ENCODE measurements at places on chromosomes 5 and 9.

DNA sequence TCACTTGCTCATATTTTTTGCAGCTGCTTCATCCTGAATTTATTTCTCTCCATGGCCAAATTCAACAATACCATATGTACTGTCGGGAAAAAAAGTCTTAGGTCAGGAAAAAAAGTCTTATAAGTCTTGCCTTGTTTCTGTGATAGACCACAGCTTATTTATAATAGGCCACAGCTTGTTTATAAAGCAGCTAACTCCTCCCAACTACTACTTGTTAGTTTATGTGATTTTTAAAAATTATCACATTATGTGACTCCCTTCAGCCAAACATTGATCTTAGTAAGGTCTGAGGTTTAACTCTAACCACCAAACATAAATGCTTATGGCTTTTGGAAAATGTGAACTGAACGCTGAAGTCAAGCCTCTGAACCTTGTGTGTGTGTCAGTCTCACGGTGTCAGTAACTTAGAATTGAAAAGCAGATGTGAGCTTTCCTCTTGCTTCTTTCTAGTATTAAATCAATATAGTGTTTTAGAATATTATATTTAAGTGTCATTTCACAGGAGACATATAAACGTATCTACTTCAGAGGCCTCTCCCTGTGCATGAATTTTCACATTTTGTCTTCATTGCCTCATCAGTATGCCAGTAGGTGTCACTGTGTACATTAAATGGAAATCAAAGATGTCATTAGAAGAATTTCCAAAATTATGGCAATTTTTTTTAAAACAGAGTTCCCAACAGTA is 51.3 kb downstream of the SNX24 start:
- DNase-seq: no peak

GRCh38 chr9:38486837-38487236 is 62.6 kb upstream of the IGFBPL1 start:
- no peak for DNase-seq

DNA sequence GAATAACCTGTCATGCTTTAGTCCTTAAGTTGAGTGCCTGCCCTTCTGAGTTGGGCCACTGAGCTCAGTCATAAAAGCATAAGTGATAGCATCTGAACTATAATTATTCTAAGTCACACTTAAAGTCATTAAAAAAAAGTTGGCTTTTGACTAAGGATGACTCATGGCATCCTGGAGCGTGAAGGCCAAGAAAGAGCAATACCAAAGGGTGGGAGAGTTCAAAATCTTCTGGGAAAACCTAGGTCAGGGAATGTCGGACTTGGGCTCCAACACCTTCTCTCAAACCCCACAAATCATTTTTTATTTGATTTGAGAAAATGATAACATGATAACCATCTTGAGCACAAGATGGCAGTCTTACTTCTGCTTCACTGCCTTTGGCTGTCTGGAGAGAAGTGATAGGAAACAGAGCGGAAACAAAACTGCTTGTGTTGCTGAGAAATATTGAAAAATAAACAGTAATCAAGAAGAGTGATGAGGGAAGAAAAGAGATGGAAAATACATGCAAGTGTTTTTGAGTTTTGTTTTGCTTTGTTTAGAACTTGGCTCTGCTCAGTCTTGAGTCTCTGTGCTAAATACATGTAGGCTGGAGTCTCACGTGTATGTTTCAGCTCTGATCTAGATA is 16.9 kb upstream of the NTRK2 start:
- no peak for DNase-seq

DNA sequence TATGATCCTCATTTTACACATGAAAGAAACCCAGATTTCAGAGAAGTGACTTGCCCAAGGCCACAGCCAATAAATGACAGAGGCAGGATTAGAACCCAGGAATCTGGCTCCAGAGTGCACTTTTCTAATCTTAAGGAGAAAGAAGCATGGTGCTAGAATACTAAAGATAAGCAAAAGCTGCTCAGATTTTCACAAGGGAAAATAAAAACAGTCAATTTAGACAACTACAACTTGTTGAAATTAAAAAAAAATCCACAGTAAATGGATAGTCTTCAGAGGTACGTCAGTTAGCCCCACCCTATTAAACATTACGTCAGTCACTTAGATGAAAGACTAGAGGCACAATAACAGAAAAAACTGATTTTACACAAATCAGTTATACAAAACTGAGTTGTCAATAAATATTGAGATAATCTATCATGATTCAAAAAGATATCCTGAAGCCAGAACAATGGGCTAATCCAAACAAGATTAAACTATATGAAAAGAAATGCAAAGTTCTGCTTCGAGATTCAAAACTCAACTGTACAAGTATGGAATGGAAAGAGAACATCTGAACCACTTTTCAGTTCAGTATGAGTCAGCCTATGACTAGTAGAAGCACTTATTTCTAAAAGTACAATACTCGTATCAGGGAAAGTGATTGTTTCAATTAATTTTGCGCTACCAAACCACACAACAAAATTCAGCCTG is 9.3 kb downstream of the TMEM245 start:
- DNase-seq: no peak

GRCh38 chr5:151363673-151364072 is 16.3 kb upstream of the SLC36A2 start:
- DNase-seq: no peak

- no peak for DNase-seq
Observed at GRCh38 chr9:70554881-70555280, 140.4 kb upstream of the KLF9 start.

DNA sequence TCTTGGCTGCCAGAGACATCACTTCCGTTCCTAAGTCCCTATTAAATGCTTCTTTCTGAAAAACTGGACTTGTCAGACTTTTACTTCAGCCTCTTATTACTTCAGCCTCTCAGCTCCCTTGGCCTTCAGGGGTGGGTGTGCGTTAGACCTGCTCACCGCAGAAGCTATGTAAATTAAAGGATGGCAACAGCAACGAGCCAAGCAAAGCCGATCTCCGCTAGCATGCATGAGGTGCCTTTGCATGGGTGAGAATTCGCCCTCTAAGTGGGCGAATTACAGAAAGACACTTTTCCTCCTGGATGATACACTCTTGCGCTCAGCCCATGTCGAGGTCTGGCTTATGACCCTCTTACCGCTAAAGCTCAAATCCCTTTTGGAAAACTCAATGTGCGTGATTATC is 10.9 kb upstream of the IL3 start:
- DNase-seq: no peak

- DNase-seq: no peak
Observed at GRCh38 chr9:134693641-134694367, 52.2 kb downstream of the COL5A1 start.

DNA sequence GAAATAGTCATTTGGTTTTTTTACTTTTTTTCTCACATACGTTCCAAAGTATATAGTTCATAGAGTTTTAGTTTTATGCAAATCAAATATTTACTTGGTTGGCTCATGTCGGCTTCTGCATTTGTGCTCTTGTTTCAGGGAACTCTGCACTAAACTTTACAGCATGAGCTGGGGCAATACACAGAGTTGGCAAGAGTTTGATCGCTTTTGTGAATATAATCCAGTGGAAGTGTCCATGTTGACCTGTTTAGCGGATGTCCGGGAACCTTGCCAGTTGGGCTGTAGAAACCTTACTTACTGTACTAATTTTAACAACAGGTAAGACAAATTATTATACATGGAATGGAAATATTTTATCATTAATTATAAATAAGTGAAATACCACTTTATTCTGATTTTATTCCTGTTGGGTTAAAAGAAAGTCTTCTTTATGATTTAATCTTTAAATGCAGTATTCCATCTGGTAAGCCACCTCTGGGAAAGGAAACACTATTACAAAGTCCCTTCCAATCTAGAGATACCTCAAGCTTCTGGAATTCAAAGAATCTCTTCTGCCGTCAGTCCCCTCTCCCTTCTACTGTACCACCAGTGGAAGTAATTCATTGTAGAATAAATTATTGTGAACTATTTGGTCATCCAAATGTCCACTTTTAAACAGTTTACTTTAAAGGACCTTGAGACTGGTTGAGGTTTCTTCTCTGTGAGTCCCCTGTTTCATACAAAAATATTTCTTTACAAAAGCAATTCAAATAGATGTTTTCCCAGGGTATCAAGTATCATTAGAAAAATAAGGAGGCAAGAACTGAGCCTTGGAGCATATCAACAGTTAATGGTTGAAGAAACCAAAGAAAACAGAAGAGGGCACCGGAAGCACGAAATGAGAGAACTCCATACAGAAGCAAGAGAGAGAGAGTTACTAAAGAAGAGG is 45.2 kb upstream of the GLIPR2 start:
- DNase-seq: no peak

DNA sequence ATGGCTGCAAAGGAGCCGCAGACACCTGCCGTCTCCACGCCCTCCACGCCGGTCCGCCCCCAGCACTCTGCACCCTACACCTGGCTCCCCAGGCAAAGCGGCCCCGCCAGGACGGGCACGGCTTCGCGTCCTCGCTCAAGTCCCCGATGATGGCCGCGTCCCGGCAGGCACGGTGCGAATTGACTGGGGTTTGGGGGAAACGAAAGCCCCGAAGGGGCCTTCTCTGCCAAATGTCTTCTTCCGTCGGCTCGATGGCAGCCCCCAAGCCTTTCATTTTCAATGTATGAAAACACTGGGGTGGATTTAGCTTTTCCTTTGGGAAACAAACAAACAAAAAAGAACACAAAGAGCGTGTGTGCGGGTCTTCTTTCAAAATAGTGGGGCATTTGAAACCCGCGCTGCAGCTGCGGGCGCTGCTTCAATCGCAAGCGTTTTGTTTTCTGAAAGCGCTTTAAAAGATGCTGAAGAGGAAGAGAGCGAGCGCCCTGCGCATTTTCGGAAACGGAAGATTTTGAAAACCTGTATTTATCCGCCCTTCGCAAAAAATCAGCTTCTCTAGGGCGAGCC is 160.0 kb downstream of the RMI1 start:
- DNase-seq: no peak

GRCh38 chr9:126275386-126276001 is 51.1 kb upstream of the MVB12B start:
- DNase-seq: no peak

DNA sequence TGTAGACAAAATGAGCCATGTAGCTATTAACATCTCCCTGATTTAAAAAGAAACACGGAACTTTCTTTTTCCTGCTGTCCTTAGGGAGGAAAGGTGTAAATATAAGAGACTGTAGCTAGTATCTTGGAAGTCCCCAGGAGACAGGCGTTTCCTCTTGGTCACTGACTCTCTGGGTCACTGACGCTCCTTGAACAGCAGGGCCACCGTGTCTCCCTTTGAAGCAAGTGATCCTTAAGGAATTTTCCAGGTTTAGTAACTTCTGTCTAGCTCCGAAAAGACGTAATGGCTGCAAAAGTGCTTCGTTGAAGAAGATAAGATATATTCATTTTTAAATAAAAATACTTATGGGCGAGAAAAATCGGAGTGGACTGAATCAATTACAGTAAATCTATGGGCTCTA is 745 bp upstream of the CLTA start:
- DNase-seq: no peak

DNA sequence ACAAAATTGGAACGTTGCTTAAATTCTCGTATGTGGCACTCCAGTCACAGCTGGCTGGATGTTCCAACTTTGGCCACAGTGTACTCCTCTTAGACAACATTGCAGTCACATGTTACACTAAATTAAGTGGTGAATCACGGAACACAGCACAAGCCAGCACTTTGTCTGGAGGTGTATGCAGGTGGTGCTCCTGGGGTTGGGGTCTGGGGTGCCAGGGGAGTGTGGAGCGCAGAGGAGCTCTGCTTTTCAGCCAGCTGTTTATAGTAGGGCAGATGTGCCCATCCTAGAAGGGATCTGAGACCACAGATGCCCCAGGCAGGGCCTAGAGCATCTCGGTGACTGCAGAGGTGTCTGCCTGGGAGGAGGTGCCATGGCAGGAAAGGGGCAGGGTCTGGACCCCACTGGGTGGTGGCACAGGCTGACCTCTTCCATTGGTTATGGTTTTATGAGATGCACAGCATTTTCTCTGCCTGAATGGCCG is 82.6 kb downstream of the WNK2 start:
- DNase-seq: no peak

- DNase-seq: no peak
Observed at GRCh38 chr5:56169281-56169680, 63.8 kb downstream of the ANKRD55 start.

- DNase-seq: no peak
Observed at GRCh38 chr5:88695931-88696330, 187.1 kb downstream of the MEF2C start.

DNA sequence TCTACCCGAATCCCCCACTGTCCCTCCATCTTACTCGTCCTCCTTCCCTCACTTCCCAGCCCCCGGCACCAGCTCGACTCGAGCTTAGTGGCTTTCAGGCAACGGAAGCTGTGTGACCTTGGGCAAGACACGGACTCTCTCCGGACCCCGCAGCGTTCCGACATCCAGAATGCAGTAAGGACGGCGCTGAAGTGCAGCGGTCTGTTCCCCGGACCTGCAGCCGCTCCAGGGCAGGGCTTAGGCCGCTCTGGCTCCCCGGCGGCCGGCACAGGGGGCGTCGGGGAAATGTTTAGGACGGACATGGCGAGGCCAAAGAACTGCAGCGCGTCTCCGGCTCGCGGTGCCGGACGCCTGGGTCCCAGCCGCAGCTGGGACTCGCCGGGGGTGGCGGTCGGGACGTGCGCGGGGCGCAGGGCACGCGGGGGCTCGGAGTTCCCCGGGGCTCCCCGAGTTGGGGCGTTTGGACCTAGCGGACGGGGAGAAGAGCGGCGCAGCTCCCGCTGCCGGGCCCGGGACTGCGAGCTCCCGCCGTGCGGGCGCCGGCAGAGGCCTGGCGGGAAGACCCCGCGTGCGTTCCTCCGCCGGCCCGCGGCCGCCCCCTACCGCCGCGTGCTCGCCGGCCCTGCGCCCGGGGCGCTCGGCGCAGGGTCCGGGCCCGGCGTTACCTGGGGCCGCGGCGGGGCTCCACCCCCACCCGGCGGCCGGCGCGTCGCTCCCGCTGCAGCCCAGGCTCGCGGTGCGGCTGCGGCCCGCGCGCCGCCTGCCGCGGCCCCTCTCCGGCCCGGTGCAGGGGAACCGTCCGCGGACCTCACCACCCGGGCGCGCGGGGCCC is 5.6 kb upstream of the RNF44 start:
- no peak for DNase-seq

- no peak for DNase-seq
Observed at GRCh38 chr5:33231214-33231710, 209.5 kb upstream of the TARS1 start.

- DNase-seq: no peak
Observed at GRCh38 chr5:157513182-157513581, 53.2 kb downstream of the NIPAL4 start.

DNA sequence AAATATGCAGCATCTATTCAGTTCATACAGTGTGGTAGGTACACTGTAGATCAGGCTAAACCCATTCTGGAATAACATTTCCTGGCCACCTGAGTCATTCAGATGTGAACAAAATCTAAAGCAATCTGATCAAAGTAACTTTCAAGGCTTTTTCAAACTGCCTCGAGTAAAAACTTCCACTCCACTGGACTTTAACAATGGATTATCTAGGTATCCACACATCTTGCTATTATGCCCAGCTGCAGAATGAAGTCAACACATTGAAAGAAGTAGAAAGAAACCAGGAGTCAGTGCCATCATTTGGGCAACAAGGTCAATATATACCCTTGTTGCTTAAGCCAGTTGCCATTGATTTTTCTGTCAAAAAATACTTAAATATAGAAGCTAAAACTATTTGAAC is 1352.6 kb upstream of the NUDT12 start:
- no peak for DNase-seq

All from stimulated activated naive B cell treated with anti-CD40 and anti-IgM and Interleukin-4, amounts not matched to agents 10 μg/mL and 1 μg/mL and 100 μg/mL, for 72 hours (primary cell).